ENCODE measurements at places on chromosomes 11 and 22. TPM values are rescaled to one million over a fixed set of nuclear protein-coding genes. Genes with fewer than 3 reads are reported as not detected.

INPP5J gene
- total RNA-seq, result 3.5 TPM

ACTN3 gene
- 0.10 TPM for total RNA-seq

WNT7B gene
- total RNA-seq, result 5.0 TPM

HTATIP2 gene
- total RNA-seq, result 3.0 TPM

MS4A12 gene
- not detected for total RNA-seq

DRD2 gene
- total RNA-seq, result 0.69 TPM

OR52K1 gene
- under 0.01 TPM for total RNA-seq

MIEF1 gene
- 21.4 TPM for total RNA-seq

YPEL1 gene
- 16.0 TPM for total RNA-seq

RHOD gene
- total RNA-seq, result 2.2 TPM

MS4A15 gene
- 0.17 TPM for total RNA-seq

MUC15 gene
- total RNA-seq, result not detected

SLC22A12 gene
- total RNA-seq, result not detected

GAL gene
- 3.7 TPM for total RNA-seq

AIFM3 gene
- total RNA-seq, result 29.4 TPM

FBLN1 gene
- total RNA-seq, result 260 TPM

RBMXL2 gene
- total RNA-seq, result 0.55 TPM

OR51I1 gene
- 0.28 TPM for total RNA-seq

VPREB1 gene
- total RNA-seq, result not detected

TENM4 gene
- total RNA-seq, result 43.6 TPM

KCNJ1 gene
- total RNA-seq, result not detected

PARVB gene
- total RNA-seq, result 9.7 TPM

MB gene
- total RNA-seq, result 0.79 TPM

TSSK2 gene
- total RNA-seq, result not detected

HTR3B gene
- total RNA-seq, result 0.79 TPM

OR8D4 gene
- 0.10 TPM for total RNA-seq

SSTR3 gene
- 2.0 TPM for total RNA-seq

GUCY1A2 gene
- 79.5 TPM for total RNA-seq

BRSK2 gene
- total RNA-seq, result 18.7 TPM

PGA5 gene
- total RNA-seq, result 0.33 TPM

IL17RA gene
- total RNA-seq, result 6.0 TPM

ROBO4 gene
- 6.5 TPM for total RNA-seq

TTC28 gene
- total RNA-seq, result 44.0 TPM

RAB36 gene
- 5.4 TPM for total RNA-seq

CABP4 gene
- 0.30 TPM for total RNA-seq

FIBIN gene
- total RNA-seq, result 54.7 TPM

EHBP1L1 gene
- total RNA-seq, result 24.0 TPM

TYR gene
- total RNA-seq, result 0.20 TPM

SHANK3 gene
- total RNA-seq, result 7.5 TPM

RTN4R gene
- total RNA-seq, result 5.4 TPM

TRMU gene
- total RNA-seq, result 22.5 TPM

WNT11 gene
- 6.0 TPM for total RNA-seq

CD151 gene
- total RNA-seq, result 71.8 TPM

EIF3L gene
- total RNA-seq, result 347 TPM

SCUBE2 gene
- 15.9 TPM for total RNA-seq

ASCL3 gene
- total RNA-seq, result not detected

ANKK1 gene
- 0.88 TPM for total RNA-seq

SMDT1 gene
- total RNA-seq, result 31.8 TPM

OR8H3 gene
- not detected for total RNA-seq

PIK3IP1 gene
- total RNA-seq, result 38.9 TPM

TREH gene
- total RNA-seq, result not detected

RAB39A gene
- 4.2 TPM for total RNA-seq

TP53AIP1 gene
- 0.59 TPM for total RNA-seq

TAGLN gene
- total RNA-seq, result 56.8 TPM

GPR83 gene
- total RNA-seq, result 7.1 TPM

PLAAT3 gene
- 40.0 TPM for total RNA-seq

RIC3 gene
- 56.1 TPM for total RNA-seq

All from spinal cord (tissue), 10 donors.